NCI-H187 (cell line): ENCODE measurements at places on chromosomes 16 and 17.

DNA sequence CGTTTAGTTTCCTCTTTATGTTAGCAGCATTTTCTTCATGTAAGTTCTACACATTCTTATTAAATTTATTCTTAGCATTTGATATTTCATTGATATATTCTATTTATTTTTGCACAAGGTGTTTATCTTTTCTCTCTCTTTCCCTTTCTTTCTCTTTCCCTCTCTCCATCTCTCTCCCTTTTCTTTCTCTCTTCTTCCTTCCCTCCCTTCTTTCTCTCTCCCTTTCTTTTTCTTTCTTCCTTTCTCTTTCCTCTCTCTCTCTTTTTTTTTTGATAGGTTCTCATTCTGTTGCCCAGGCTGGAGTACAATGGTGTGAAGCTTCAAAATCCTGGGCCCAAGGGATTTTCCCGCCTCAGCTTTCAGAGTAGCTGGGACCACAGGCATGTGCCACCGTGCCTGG lies 176.4 kb downstream of the AXIN2 start:
- DNase-seq, result no peak

DNA sequence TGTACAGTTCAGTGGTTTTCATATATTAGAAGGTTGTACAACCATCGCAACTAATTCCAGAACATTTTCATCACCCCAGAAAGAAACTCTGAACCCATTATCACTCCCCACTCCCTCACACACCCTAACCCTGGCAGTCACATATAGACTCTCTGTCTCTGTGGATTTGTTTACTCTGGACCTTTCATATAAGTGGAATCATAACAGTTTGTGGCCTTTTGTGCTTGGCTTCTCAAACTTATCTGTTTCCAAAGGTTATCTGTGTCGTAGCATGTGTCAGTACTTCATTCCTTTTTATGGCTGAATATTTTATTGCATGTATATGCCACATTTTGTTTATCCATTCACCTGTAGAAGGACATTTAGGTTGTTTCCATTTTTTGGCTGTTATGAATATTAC lies 12.4 kb downstream of the TENT4B start:
- DNase-seq, result no peak

DNA sequence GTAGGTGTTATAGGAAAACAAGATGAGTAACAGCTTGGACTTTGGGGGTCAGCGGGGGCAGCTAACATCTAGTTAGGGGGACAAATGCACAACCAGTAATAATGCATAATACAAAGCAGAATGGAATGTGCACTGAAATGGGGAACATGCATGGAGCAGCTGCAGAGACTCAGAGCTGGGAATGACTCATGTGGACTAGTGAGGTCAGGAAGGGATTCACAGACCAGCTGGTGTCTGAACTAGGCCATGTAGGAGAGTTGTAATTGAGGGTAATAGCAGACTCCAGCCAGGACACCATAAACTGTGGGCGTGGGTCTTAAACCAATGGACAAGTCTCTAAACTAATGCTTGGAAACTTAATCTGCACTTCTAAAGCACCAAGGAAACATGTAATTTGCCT lies 176.8 kb upstream of the ASIC2 start:
- no peak for DNase-seq

GRCh38 chr17:65049085-65049756 lies 7.3 kb downstream of the GNA13 start:
- no peak for DNase-seq

- DNase-seq, result no peak
Observed at GRCh38 chr17:80384078-80384960, 30.6 kb upstream of the ENDOV start.

GRCh38 chr17:31481783-31482081 lies 90.3 kb downstream of the RAB11FIP4 start:
- no peak for DNase-seq

DNA sequence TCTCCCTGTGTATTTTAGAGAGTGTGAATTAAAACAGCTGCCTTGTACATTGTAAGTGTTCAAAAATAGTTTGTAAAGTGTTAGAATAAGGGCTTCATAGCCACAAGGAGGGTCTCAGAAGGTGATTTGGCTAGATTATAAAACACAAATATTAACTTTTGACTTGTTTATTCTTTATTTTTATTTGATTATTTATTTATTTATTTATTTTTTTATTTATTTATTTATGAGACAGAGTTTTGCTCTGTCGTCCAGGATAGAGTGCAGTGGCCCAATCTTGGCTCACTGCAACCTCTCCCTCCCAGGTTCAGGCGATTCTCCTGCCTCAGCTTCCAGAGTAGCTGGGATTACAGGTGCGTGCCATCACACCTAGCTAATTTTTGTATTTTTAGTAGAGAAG lies 111.5 kb upstream of the RBFOX1 start:
- no peak for DNase-seq

GRCh38 chr17:46770818-46771560 lies 47.5 kb downstream of the WNT3 start:
- DNase-seq, result no peak

GRCh38 chr17:67032382-67032781 lies 12.0 kb upstream of the CACNG1 start:
- DNase-seq, result no peak

GRCh38 chr17:534071-534691 lies 180.5 kb downstream of the VPS53 start:
- DNase-seq, result no peak

DNA sequence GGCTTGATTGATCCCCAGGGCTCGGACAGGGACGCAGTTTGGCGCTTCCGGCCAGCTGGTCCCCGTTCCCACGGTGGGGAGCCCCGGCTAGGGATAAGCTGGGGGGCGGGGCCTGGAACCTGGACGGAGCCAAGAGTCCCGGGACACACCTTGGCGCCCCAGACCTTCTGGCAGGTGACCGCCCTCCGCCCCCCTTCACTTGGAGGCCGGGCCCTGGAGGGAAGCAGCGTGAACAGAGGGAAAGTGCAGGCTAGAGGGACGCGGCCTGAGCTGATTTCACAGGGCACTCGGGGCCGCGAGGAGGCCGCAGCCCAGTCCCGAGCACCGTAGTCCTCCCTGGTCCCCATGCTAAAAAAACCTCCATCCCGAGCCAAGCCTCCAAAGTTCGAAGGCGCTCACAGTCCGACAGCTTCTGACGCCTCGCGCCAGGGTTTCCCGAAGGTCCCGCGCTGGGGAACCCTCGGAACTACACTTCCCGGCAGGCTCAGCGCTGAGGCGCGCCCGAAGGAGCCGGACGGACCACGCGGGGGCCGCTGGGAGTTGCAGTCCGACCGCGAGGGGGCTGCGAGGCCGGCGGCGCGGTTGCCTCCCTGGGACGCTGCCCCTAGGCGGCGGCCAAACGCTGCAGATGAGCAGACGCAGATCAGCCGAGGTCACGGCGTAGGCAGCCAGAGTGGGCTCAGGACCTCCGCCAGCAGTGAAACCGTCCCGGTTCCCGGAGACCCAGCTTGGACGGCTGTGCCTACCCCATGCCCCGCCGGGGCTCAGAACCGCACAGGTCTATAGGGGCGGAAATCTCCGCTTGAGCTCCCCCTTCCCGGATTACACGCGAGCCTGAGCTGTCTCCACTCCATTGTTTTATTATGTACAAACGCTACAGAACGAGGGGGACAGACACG lies at the start of gene TBX6:
TBX6 (minus strand) TSS at position 451 of the 899 bp plus-strand sequence. CDS start 731 bp downstream, outside the sequence.
- peak; percentile 69 for DNase-seq

DNA sequence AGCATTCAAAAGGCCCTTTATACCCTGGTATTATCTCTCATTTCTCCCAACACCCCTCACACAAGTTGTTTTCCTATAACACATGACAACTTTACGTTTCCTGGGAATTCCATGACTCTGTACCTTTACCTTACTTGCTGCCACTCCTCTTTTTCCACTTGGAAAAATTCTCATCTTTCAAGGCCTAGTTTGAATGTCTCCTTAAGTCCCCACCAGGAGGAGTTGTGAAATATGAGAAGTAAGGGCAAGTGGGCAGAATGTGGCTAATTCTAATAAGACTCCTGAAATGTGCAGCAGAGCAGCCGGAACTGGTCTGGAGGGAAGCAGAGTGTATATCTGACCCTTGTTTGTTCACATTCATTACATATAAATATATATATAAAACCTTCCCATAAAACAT lies 39.7 kb downstream of the BRCA1 start:
- DNase-seq, result no peak

GRCh38 chr16:74743045-74743667 lies 31.5 kb downstream of the FA2H start:
- no peak for DNase-seq

DNA sequence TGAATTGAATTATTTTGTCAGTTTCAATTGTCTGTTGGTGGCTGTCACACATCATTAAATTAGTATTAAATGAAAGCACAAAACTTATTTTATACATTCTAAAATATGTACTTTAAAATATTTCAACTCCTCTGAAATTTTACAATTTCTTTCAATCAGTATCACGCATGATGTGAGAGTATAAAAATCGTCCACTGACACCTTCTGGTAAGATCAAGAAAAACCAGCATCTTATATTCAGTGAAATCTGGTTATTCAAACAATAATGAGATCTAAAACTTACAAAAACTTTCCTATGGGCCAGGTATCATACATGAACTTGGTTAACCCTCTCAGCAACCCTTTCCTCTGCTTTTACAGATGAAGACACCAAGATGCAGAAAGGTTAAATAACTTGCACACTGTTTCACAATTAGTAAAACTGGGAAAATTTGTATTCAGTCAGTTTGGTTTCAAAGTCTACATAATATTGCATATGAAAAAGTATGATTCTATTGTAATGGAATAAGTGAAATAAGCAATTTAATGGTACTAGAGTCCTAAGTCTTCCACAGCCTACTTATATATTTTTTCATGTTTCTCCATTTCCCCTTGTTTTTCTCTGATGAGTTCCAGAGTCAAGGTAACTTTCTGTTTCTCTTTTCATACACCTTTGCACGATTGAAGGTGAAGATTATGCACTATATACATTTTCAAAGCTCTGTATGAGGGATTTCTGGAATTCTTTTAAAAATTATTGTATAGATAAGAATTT lies 58.7 kb downstream of the EFCAB5 start:
- DNase-seq, result no peak

GRCh38 chr16:66444049-66444481 lies 17.0 kb downstream of the BEAN1 start:
- DNase-seq, result no peak

GRCh38 chr16:12260647-12261262 lies 284.2 kb downstream of the SNX29 start:
- no peak for DNase-seq

GRCh38 chr16:57903656-57904055 lies 67.3 kb downstream of the CNGB1 start:
- DNase-seq, result no peak

DNA sequence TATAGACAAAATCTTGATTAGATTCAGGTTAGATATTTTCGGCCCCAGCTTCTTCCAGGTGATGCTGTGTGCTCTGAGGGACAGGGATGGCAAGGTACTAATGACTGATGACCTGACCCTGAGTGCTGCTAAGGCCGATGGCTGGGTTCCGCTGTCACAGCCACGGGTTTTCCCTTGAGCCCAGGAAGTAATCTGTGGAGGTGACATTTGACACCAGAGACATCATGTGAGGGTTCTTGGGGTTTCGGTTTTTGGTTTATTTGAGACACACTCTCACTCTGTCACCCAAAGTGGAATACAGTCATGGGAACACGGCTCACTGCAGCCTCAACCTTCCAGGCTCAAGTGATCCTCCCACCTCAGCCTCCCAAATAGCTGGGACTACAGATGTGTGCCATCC lies 9.8 kb downstream of the OTOP3 start:
- no peak for DNase-seq

DNA sequence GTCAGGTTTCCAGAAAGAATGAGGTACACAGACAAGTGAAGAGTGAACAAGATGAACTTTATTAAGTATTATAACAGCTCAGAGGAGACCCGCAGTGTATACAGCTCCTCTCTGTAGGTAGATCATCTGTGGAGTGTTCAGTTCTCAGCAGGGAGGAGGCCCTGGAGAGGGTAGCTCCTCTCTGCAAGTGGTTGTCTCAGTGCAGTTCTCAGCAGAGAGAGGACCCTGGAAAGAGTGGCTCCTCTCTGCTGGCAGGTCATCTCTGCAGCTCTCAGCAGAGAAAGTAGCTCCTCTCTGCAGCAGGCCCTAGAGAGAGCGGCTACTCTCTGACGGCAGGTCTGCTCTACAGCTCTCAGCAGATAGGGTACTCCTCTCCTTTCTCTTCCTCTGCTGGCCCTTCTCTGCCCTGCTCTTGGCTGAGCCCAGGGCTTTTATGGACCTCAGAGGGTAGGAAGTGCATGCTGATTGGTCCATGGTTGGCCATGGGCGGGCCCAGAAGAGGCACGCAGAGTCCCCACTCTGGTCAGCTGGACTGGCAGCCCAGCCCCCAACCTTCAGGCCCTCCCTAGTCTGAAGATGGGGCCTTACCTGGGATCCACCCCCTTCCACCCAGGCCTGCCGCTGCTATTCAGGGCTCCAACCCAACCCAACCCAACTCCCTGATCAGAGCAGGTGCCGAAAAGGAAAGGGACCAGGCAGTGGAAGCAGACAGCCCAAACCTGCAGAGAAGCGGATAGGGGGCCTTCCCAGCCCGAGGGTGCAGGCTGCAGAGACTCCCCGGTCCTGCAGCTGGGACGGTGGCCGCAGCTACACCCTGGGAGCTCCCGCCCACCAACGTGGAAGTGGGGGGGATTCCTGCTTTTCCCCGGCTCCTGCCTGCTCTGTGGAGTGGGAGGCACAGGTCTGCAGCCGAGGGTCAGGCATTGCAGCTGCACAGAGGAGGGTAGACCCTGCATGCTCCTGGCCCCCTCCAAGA lies 18.5 kb upstream of the DNAJA2 start:
- no peak for DNase-seq

DNA sequence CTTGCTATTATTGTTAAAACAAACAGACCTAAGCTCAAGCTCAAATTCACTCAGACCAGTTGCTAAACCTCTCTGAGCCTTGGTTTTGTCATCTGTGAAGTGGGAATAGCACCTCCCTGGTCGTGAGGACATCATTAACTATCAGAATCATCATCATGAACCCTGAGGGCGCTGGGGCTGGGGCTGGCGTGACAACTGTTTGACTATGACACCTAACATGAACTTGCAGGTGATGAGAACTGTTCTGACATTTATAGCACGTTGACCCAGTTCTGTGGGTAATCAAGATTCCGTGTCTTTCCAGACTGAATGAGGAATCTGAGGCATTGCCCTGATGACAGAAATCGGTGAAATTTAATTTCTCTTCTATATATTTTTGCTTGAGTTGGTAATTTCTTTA lies 71.3 kb upstream of the CDH5 start:
- no peak for DNase-seq

- no peak for DNase-seq
Observed at GRCh38 chr17:82333279-82334171, at the start of gene SECTM1. Gene SECTM1 (minus strand): TSS chr17:82333766. CDS start chr17:82327240, 6,526 bp downstream.

GRCh38 chr17:29663155-29663554 lies 40.4 kb upstream of the CORO6 start:
- no peak for DNase-seq

DNA sequence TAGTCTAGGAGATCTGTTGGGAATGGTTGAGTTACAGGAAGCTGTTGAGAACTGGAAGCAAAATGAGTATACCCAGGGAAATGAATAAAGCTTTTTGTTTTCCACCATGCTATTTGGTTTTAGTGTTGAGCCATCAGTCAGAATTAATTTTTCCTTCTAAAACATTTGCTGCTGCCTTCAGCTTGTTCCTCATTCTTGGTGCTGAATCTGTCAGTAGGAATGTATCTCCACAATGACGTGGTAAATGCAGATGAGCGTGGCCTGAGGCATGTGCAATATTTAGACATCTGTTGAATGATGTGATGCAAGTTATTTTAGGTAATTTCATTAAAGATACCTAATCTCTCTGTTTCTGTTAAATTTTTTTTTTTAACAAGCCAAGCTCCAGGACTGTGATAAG lies 10.9 kb downstream of the HAPSTR1 start:
- no peak for DNase-seq
